Activated CD4-positive, alpha-beta T cell treated with anti-CD3 and anti-CD28 coated beads, Interleukin-2, amount 50 U/mL, for 4 hours (primary cell): ENCODE measurements at places on chromosomes 12 and 14.
A peak's percentile ranks its signal among the peaks of the same experiment; 100 is the strongest.

DNA sequence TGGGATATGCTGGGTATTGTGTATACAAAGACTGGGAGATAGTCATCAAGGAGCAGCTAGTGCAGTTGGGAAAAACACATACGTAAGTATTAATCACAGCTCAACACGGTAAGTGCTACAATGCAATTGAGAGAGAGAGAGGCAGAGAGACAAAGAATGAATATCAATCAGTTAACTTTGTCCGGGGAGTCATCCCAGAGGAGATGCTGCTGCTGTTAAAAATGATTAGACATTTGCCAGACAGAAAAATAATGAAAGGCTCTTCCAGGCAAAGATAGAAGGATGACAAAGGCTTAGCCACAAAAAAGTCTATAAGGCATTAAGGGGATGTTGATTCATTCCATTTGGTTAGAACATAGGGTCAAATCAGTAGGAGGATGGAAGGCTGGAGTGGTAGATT lies 45.1 kb downstream of the AKAP6 start:
- no peak for DNase-seq

GRCh38 chr14:52182853-52183252 lies 84.6 kb upstream of the PTGDR start:
- DNase-seq, result no peak

GRCh38 chr14:98714626-98715425 lies 557.2 kb downstream of the BCL11B start:
- no peak for DNase-seq

- DNase-seq, result no peak
Measured at GRCh38 chr12:12701457-12701856, 5.5 kb upstream of the GPR19 start.

DNA sequence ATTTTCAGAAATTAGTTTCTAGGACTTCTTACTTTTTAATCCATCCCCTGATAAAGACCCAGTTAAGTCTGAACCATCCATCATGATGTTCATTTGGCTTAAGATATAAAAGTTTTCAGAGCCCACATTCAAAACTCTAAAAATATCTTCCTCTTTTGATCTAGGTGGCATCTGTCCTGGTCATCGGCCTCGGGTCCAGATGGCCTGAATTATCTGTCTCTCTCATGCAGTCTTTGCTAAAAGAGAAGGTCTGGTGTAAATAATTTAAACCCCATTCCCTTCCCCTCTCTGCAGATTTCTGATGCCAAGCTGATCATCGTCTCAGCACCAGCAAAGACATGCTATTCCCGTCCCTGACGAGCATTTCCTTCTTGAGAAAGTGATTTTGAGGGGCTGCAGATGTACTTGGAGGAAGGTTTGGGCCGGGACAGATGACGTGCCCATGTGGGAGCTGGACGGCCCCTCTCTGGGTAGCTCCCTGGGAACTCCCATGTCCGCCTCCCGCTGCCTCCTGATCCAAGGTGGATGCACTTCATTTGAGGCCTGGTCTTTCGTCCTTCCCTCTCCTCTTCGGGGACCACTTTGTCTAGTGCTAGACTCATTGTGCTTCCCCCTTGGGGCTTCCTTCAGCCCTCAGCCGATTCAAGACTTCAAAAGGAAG lies 173.0 kb upstream of the PRMT8 start:
- no peak for DNase-seq

DNA sequence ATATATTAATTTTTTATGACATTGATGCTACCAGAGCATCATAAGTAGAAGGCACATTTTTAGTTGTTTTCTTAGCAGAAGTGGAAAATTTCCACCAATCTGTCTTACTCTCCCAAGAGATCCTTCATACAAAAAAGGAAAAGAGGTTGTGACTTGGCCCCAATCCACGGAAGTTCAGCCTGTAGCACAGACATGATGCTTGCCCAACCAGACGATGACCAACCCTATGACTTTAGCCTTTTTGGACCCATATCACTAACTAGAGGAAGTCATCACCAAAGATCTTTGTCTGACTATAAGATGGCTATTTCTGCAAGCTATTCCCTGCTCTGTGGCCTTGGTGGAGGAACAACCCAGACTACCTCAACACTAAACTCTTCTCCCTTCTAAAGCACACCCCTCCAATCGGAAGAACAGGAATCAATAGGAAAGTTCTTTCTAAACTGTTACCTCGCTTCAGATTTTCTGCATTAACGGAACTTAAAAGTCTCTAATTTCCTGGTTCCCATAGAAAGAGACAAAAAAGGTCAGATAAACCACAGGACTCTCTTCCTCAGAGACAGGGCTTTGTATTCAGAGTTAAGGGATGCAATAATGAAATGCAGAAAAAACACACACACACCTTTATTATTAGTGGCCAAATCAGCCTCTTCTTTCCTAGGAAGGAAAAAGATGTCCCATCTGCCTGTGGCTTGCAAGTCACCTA lies 4.1 kb upstream of the RHOJ start:
- no peak for DNase-seq

DNA sequence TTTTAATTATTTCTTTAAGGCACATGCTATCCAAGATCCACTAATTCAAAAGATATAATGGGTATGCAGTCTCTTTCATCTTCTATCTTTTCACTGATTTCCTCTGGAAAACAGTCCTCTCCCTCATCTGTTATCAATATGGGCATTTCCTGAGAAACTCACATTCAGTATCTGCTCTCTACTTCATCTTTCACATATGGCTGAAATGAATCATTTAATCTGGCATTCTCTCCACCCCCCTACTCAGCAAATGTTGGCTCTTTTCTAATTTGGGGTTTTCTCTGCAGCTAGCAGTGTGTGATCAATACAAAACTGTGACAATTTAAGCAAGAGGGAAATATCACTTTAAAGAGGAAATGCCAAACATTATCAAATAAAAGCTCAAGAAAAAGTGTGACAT lies 157.1 kb upstream of the TMTC1 start:
- DNase-seq, result no peak

DNA sequence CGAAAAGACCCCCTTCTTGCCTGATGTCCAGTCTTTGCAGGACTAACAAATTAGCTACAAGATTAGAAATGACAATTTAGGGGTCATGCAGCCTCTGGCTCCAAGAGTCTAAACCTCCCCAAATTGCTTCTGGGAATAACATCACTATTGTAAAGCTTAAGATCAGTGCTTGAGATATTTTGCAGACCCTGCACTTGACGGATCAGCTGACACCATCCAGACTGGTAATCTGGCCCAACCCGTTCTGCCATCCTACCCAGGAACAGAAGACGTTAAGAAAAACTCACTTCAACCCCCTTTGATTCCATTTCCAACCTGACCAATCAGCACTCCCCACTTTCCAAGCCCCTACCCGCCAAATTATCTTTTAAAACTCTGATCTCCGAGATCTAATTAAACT lies 236.7 kb upstream of the KRR1 start:
- no peak for DNase-seq

- peak; percentile 29 for DNase-seq
Measured at GRCh38 chr12:111842556-111843396, 748 bp downstream of the MAPKAPK5 start.

GRCh38 chr12:39574378-39574777 lies 45.2 kb downstream of the ABCD2 start:
- DNase-seq, result no peak

GRCh38 chr14:55136241-55136640 lies 7.2 kb downstream of the LGALS3 start:
- DNase-seq, result no peak

DNA sequence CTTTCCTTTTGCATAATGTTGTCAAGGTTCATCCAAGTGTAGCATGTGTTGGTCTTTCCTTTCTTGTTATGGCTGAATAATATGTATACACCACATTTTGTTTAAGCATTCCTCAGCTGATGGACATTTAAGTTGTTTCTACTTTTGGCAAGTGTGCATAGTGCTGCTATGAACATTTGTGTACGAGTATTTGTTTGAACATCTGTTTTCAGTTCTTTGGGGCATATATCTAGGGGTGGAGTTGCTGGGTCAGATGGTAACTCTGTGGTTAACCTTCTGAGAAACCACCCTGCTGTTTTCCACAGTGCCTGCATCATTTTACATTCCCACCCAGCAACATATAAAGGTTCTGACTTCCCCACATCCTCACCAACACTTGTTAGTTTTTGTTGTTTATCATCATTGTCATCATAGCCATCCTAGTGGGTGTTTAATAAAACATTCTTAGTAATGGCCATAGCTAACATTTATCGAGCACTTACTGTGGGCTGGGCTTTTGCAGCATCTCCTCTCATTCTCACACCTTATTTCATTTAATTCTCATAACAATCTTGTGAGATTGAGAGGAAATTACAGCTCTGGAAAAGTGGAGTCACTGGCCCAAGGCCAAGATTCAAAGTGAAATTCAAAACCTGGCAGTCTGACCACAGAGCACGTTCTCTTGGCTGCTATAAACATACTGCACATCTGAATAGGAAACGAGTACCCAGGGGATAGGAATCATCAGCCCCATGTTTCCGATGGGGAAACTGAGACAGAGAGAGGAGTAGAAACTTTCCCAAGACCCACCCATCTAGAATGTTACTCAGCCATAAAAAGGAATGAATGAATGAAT lies 193.6 kb downstream of the KSR2 start:
- no peak for DNase-seq

GRCh38 chr12:100741084-100741711 lies 53.4 kb upstream of the ANO4 start:
- DNase-seq, result no peak

DNA sequence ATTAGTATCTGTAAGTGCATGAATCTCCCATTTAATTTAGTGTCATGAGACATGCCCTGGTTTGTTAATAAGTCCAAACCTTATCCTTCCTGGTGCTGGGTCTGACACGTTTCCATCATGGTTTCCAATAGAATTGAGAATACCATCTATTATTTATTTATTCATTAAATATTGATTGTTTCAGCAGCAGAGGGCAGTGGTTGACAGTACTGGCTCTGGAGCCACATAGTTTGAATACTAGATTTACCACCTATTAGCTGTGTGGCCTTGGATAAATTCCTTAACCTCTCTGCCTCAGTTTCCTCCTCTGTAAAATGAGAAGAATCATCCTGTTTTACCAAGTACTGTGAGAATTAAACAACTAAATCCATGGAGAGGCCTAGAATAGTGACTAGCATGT lies 941 bp upstream of the STAB2 start:
- no peak for DNase-seq
